Activated naive CD4-positive, alpha-beta T cell treated with Interleukin-2 at 50 U/mL for 16 hours (primary cell): ENCODE measurements at places on chromosomes 5 and 9.

GRCh38 chr5:156587012-156587411 is 260.0 kb downstream of the SGCD start:
- DNase-seq, result no peak

- no peak for DNase-seq
Observed at GRCh38 chr5:74763504-74763903, 3.4 kb downstream of the GFM2 start.

- DNase-seq, result no peak
Observed at GRCh38 chr5:156597276-156597675, 252.8 kb upstream of the PPP1R2B start.

DNA sequence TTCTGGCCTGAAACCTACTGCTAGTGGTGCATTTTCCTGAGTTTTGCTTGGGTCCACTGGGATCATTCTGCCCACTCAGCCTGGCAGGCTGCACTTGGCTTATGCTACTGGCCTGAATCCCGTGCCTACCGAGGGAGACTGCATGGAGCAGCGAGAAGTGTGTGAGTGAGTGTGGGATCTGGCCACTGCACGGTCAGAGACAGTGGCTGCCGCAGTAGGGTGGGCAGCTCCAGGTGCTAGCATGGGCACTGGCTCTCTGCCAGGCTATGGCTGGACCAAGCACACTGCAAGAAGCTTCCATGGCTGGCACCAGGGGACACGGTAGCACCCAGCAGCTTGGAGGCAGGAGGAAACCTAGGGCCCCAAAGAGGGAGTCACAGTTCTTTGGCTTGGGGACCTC is 1058.7 kb upstream of the ACO1 start:
- DNase-seq, result no peak

- DNase-seq, result no peak
Observed at GRCh38 chr9:108103046-108103693, 613.6 kb upstream of the KLF4 start.

GRCh38 chr9:25677301-25678146 is 720 bp downstream of the TUSC1 start:
- no peak for DNase-seq

DNA sequence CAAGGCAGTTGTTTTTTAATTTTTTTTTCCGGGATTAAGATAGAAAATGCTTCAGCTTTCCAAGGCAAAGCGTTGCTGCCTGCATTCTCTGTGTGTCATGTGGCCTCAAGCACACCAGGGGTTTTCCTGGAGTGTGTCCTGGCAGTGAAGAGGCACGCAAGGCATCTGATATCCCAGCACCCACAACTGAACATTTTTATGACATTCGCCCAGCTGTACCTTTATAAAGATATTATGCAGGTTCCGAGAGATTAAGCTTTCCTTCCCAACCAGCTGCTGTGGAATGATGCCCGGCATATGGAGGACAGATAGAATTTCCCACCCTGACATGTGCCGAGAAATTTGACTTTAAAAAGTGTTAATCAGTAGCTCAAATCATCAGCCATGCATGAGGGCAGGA is 205.6 kb downstream of the GADD45G start:
- DNase-seq, result no peak

DNA sequence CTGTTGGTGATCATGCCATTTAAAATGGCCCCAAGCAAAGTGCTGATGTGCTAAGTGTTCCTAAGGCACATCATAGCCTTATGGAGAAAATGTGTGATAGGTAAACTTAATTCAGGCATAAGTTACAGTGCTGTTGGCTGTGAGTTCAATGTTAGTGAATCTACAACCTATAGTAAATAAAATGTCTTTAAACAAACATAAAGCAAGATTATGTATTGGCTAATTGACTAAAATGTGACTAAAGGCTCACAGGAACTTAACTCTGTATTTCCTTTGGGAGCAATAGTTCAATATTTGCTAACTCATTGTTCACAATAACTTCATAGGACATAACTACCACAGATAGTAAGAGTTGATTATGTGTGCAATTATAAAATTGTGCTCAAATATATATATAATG is 49.4 kb upstream of the LRRC19 start:
- DNase-seq, result no peak

DNA sequence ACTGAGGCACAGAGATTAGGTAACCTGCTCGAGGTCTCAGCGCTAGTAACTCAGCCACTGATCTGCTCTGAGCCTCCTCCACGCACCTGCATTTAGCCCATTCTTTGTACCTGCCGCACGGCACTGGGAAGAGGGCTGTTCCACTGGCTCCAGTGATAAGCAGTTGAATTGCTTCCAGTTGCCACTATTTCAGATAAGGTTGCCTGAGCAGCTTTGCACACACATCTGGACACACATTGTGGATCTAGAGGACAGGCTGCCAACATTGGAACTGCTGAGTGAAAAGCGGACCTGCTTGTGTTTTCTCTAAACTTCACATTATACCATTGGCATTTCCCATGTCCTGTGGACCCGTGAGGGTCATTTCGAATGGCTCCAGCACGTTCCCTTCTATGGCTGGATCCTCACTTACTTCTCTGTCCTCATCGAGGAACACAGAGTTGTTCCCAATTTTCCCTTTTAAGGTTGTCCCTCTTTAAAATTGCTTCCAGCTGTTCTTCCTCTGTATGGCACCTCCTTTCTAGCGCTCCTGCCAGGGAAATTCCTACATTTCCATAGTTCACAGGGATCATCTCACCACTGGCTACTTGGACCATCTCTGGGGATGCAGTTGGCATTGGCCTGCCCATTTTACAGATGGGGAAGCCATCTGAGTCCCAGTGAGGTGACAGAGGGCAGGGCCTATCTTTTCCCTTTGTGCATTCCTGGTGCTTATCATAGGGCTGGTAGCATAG is 45.9 kb upstream of the RPL26L1 start:
- no peak for DNase-seq
